Stimulated activated CD8-positive, alpha-beta memory T cell treated with anti-CD3 and anti-CD28 coated beads, Interleukin-4, amount 100 ng/mL, for 4 hours (primary cell): ENCODE measurements at places on chromosomes 12 and 14.

GRCh38 chr12:116687888-116688287 is 50.0 kb downstream of the SPRING1 start:
- no peak for DNase-seq

- DNase-seq = no peak
Observed at GRCh38 chr14:105495990-105496830, 5.2 kb downstream of the TEDC1 start.

- DNase-seq = no peak
Observed at GRCh38 chr12:124551268-124552144, 15.9 kb downstream of the NCOR2 start.

- DNase-seq = no peak
Observed at GRCh38 chr14:32400480-32400879, 71.4 kb downstream of the AKAP6 start.

DNA sequence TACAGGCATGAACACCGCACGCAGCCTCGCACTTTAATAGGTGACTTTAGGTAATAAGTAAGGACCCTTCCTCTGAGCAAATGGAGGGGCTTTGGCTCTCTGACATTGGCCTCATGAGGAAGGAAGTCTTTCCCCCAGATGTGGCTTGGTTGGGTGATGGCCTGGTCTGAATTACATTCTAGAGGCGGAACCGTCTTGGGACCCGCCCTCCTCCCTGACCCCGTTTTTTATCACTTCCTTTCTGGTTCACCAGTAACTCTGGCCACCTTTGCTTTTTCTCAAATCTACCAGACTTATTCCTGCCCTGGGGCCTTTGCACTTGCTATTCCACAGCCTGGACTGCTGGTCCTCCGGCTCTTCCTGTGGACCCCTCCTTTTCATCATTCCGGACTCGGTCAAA is 13.4 kb downstream of the ALDH2 start:
- DNase-seq = no peak

GRCh38 chr14:65356327-65356836 is 56.1 kb upstream of the FUT8 start:
- no peak for DNase-seq

GRCh38 chr12:52416795-52417194 is 10.7 kb upstream of the KRT82 start:
- no peak for DNase-seq

GRCh38 chr14:104560586-104560945 is 19.0 kb upstream of the C14orf180 start:
- DNase-seq = no peak

DNA sequence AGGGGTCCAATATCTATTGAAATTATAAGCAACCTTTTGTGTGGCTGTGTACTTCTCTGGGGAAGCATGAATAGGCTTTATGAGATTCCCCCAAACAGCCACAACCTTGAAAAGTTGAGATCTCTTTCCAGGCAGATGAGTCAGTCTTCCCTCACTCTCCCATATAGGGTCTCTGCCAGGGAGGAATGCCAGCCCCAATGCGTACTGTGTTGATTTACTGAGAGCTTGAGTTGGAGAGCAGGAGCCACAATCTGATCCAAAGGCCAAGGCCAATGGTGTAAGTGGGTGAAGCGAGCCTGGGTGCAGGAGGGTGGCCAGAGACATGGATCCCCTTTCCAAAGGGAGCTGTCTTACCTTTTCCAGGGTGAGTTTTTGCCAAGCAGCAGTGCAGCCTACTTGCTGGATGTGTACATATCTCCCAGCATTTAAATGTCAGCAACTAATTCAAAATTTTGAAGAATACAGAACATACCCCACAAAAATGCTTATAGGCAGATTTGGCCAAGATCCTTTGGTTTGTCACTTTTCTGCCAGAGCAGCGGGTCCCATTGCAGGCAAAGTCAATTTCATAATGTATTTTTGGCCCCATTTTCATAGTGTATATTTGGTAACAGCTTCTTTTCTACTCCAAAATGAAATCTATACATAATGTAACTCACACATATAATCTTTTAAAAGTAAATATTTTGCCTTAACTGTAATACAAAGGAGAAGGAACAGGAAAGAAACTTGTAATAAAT is 88.2 kb downstream of the TBC1D30 start:
- no peak for DNase-seq

GRCh38 chr12:58293308-58293982 is 352.1 kb downstream of the ATP23 start:
- no peak for DNase-seq

DNA sequence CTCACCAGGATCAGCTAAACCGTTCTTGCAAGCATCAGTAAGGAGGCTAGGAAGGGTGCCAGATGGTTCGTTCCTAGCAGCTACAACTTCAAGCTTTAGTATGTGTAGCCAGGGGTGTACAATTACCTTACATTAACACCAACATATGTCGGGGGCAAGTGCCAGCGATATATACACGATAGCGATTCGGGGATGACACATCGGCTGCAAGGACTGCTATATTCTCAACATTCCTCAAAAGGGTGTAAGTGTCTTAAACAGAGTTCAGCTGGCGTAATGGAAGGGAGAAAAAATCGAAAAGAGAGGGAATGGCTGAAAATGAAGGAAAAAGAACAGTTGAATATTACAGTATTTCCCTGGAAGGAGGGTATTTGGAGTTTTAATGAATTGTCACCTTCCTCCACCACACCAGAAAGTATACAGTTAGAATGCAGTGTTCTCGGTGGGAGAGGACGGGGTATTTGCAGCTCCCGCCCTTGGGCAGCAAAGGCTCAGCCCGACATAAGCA is 545 bp downstream of the LIMA1 start:
- DNase-seq = no peak

GRCh38 chr12:47073951-47074350 is 5.5 kb upstream of the PCED1B start:
- DNase-seq = no peak

DNA sequence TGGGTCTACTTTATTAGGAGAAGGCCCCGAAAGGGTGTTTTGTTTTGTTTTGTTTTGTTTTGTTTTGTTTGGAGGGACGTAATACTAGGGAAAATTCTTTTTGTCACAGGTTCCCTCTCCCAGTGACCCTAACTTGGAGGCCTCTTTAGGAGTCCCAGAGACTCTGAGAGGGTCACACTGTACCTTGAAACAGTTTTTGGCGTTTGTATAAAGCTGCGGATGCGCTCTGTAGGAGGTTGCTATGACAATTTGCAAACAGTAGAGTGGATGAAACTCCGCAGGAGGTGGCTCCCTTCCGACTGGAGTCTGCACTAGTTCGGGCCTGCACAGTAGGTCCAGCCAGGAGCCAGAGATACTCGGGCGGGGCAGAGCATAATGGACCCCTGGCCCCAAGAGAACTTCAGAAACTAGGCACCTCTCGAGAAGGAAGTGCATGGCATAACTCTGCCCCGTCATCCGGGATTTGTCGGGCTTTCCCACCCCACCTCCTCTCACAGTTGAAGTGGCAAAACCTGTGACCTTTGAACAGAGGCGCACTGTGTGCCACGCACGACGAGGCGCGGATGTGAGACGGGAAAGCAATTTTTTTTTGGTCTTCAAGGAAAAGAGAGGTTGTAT is 1.3 kb upstream of the DYRK2 start:
- DNase-seq = no peak

- no peak for DNase-seq
Observed at GRCh38 chr14:35295845-35296161, 3.6 kb downstream of the PSMA6 start.

DNA sequence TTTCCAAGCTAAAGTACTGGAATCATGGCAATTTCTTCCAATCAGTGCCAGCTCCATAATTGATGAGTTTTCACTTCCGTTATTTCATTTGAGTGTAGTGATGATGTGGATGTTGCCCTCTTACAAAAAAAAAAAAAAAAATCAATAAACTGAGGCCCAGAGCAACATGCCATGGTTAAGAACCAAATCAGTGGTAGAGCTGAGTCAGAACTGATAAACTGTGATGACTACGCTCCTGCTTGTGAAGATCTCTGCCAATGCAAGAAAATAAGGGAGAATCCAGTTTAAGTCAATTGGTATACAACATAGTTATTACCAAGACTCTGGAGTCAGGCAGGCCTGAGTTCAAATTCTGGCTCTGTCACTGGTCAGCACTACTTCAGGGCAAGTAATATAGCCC is 102.7 kb downstream of the GPR135 start:
- DNase-seq = no peak

DNA sequence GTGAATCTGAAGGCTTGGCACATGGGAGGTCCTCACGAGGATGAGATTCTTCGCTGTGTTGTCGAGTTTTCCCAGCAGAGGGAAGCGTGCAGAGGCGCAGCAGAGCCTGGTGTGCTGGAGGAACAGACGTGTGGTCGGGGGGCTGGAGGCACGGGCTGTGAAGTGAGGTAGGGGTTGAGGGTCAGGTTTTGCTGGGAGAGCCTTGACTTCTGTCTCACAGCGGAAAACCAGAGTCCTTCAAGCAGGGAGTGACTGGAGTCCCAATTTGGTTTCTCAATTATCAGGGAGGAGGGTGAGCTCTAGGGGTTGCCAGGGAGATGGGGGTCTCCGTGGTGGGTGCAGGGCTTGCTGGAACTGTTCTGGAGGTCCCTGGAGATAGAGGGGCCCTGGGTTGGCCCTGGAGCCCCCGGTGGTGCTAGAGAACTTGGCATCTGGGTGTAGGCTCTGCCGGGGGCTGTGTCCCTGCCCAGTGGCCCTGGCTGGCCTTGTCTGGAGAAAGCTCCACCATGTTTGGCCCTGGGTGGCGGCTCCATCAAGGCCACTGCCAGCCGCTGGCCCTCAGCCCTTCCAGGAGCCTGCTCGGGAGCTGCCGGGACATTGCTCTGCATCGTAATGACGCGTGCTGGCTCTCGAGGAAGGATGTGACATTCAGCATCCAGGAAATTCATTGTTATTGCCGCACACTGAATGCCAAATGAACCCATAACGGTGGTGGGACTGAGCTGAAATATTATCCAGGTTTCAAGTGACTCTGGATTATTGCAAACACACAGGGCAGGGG is 215.7 kb downstream of the KIF26A start:
- no peak for DNase-seq

GRCh38 chr14:102927878-102928411 is 5.5 kb downstream of the AMN start:
- DNase-seq = no peak

DNA sequence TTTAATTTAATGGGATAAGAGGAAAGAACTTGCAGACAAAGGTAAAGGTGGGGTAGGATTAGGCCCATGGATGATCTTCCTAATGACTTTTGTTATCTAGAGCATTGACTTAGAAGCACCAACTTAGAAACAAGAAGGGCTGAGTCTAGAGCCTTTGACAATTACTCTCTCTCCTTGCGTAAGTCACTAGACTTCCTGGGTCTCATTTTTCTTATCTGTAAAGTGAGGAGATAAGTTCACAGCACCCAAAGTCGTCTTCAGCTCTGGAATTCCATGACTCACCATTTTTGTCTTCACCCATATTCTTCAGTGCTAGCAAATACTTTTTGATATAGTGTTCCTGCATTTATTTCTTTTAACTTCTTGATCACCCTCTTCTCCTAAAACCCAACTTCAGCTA is 75.7 kb downstream of the SSPN start:
- no peak for DNase-seq

GRCh38 chr12:131785763-131786330 is 42.3 kb upstream of the MMP17 start:
- DNase-seq = no peak

GRCh38 chr14:37457334-37457733 is 137.7 kb downstream of the FOXA1 start:
- no peak for DNase-seq
